ENCODE measurements at places on chromosomes 1 and 21.

- DNase-seq = no peak
Measured at GRCh38 chr1:168507231-168507630, 36.6 kb downstream of the XCL2 start.

GRCh38 chr21:39842741-39843459 lies 24.3 kb upstream of the PCP4 start:
- DNase-seq = no peak

GRCh38 chr1:152034654-152035538 lies 1.9 kb downstream of the S100A11 start:
- peak; percentile 60 for DNase-seq

DNA sequence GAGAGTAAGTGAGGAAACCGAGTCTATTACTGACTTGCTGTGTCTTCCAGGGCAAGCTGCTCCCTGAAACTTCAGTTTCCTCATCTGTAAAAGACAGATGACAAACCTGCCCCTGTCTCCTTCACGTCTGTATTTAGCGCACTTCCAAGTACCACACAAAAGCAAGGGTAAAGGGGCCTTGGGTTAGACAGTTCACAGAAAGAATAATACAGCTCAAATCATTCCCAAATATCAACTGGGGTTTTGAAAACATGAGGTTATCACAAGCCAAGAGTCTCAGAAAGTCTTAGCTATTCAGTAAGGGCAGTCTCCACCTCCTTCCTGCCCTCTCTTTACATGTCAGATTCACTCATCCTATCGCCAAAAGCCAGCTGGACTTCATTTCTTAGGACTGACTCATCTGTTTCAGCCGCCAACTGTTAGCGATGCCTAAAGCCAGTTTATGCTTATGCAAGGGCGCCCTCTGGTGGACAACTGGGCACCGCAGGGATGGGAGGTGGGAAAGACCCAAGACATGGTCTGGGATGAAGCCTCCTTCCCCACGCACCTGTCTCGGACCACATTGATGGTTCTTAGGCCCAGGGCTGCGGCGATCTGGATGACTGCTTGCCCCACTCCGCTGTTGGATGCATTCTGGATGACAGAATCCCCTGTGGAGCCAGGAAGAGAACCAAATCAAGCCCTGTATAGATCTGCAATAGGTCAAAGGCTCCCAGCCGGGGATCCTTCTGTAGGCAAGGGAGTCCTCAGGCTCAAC lies 21.1 kb upstream of the SRSF4 start:
- DNase-seq = peak; percentile 94

- DNase-seq = no peak
Measured at GRCh38 chr1:4173731-4174130, 273.7 kb upstream of the C1orf174 start.

- no peak for DNase-seq
Measured at GRCh38 chr1:93827633-93828366, 51.2 kb downstream of the DNTTIP2 start.

DNA sequence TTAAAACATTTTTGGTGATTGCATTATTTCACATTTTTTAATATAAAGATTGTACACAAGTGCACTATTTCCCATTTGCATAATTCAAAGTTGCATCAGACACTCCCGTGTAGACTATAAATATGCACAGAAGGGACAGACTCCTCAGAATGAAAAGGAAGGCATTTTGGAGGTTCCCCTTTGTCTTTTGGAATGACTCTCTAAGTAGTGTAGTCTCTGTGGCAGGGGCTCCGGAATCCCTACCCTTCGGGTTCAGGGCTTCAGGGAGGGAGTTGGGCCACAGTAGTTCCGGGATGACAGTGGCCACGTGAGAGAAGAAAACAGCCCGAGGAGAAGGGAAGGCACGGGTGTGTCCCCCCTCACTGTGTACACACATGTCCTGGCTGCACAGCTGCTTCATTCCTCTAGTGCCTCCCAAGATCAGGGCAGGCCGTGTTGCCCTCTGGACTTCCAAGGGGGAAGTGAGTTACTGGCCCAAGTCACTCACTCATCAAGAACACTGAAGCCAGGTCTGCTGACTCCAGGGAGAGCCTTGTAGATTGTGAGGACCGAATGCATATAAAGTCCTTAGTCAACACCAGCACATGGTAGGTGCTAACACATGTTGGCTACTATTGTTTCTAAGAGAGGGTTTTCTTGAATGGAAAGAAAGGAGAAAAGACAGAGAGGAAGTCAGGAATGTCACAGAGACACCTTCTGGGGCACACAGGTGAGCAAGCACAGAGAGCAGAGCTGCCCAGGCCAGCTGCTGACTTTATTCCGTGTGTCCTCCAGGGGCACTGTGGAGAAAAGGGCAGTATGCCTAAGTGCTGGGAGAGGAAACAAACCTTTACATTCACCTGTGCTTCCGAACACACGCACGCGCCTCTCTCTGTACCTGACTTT lies 39.8 kb downstream of the LHX4 start:
- no peak for DNase-seq

DNA sequence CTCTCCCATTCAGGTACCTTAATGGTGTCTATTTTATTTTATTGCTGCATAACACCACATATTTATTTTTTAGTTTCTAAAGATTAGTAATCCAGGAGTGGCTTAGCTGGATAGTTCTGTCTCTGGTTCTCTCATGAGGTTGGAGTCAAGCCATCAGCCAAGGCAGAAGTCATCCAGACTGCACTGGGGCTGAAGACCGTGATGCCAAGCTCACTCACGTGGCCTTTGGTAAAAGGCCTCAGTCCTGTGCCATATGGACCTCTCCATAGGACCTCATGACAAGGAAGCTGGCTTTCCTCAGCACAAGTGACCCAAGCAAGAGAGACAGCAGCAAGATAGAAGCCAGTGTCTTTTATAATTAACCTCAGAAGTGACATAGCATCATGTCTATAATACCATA lies 23.0 kb upstream of the DDR2 start:
- DNase-seq = no peak

- DNase-seq = no peak
Measured at GRCh38 chr1:237864338-237865244, 26.1 kb downstream of the ZP4 start.

GRCh38 chr1:67556297-67556900 lies 126.2 kb upstream of the SERBP1 start:
- no peak for DNase-seq
